Activated B cell treated with CpG ODN at 0.5 μM for 24 hours (primary cell): ENCODE measurements at places on chromosomes 16 and 17.

DNA sequence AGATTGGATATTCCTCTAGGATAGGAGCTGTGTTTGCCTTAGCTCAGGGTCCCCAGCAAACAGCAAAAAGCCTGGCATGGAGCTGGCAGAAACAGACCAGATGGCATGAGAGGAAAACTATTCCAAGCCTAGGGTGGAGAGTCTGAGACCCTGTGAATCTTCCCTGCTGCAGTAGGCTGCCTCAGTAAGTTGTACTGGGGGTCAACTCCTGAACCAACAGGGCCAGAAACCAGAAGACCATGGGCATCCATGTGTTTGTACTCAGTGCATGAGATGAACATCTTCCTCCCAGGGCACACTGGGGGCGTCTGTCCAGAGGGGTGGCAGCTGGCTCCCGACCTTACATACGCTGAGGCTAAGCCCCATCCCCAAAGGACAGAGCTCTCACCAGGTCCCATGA lies 214.4 kb downstream of the C16orf78 start:
- no peak for DNase-seq

- DNase-seq, result no peak
Observed at GRCh38 chr17:15516150-15516549, 47.1 kb downstream of the TVP23C start.

- no peak for DNase-seq
Observed at GRCh38 chr17:13546851-13547250, 54.9 kb downstream of the HS3ST3A1 start.

GRCh38 chr16:53991754-53992378 lies 287.9 kb downstream of the FTO start:
- no peak for DNase-seq

DNA sequence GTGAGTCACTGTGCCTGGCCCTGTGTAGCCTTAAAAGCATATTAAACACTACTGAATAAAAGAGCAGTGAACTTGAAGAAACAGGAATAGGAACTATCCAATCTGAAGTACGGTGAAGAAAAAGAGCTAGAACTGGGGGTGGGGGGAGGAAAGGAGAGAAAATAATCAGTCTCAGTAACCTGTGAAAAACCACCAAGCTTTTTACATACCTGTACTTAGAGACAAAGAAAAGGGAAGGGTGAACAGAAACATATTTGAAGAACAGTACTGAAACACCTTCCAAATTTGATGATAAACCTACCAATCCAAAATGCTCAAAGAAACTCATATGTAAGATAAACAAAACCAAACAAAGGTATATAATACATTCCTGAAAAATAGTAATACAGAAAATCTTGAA lies 77.5 kb downstream of the USP32 start:
- no peak for DNase-seq

DNA sequence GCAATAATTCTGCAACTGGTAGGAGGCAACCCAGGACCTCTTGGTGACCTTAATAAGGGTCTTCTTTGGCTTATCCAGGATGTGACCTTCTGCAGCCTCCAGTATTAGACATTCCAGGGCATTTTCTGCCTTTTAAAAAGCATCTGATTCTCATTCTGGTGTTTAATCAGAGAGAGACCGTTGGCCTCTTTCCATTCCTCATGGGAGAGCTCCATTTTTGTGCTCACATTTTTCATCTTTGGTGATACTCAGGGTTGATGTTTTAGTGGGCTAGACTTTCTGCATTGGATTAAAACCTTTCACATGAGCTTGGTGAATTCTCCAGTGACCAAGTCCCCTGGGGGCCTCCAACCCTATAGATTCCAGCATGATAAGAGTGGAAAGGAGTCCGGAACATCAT lies 150.2 kb upstream of the CACNG5 start:
- no peak for DNase-seq

DNA sequence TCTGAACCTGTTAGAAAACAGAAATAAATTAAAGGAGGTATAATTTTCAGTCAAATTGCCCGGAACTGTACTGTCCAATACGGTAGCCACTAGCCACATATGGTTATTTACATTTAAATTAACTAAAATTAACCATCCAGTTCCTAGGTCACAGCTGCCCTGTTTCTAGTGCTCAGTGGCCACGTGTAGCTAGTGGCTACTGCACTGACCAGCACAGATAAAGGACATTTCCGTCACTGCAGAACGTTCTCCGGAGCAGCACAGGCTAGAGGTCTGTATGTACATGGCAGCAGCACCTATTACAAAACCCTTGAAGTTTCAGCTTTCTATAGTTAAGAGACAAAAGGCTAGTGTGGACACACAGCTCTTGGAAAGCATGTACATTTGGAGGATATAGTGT lies 33.7 kb downstream of the CPSF4L start:
- DNase-seq, result no peak

- no peak for DNase-seq
Observed at GRCh38 chr17:909642-910323, 69.8 kb downstream of the NXN start.
